ENCODE measurements at places on chromosomes 7 and 10.

DNA sequence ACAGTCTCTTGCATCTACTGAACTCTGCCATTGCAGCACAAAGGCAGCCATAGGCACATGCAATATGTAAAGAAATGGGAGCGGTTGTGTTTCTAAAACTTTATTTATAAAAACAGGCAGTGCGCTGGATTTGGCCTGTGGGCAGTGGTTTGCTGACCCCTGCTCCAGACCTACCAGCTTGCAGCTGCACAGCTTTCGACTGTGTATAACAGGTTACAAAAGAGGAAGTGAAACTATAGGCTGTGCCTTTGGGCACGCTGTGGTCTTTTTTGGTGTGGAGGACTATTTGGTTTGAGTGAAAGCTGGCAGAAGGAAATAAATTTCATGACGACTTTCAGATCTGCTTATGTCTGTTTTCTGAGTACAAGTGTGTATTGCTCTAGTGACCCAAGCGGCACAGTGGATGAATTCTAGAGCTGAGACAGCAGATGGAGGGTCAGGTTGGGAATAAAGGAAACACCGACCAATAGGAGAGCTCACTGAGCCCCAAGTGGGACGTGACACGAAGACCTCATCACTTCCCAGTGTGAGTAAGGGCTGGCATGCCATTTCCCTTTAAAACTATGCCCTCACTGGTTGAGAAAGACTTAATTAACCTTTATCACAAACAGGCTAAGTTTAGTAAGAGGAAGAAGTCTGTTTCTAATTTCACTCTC, 152.7 kb downstream of the ANK3 start:
- no peak for DNase-seq

GRCh38 chr7:65233409-65234034, 140.1 kb upstream of the ZNF92 start:
- no peak for DNase-seq

- DNase-seq, result no peak
Measured at GRCh38 chr10:121961456-121961855, 13.6 kb downstream of the NSMCE4A start.

DNA sequence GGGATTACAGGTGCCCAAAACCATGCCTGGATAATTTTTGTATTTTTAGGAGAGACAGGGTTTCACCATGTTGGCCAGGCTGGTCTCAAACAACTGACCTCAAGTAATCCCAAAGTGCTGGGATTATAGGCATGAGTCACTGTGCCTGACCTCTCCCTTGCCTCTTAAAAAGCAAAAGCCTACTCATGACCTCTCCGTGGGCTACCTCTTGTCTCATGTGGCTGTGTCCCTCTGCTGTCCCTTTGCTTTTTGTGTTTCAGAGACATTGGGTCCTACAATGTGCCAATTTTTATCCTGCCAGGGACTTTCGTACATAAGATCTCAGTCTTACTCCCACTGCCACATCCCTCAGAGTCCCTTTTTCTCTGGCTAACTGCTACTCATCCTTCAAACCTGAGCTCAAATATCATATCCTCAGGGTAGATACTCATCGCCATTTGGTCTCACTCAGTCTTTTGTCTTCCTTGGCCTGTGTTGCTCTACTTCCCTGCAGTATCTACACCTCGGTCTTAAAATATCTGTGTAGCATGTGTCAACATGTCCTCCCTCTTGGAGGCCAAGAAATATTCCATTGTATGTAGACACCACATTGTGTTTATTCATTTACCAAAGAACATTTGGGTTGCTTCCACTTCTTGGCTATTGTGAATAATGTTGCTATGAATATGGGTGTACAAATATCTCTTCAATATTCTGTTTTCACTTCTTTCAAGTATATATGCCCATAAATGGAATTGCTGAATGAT, 465.0 kb upstream of the KLF6 start:
- no peak for DNase-seq

- no peak for DNase-seq
Measured at GRCh38 chr7:124324262-124324661, 291.4 kb upstream of the TMEM229A start.

DNA sequence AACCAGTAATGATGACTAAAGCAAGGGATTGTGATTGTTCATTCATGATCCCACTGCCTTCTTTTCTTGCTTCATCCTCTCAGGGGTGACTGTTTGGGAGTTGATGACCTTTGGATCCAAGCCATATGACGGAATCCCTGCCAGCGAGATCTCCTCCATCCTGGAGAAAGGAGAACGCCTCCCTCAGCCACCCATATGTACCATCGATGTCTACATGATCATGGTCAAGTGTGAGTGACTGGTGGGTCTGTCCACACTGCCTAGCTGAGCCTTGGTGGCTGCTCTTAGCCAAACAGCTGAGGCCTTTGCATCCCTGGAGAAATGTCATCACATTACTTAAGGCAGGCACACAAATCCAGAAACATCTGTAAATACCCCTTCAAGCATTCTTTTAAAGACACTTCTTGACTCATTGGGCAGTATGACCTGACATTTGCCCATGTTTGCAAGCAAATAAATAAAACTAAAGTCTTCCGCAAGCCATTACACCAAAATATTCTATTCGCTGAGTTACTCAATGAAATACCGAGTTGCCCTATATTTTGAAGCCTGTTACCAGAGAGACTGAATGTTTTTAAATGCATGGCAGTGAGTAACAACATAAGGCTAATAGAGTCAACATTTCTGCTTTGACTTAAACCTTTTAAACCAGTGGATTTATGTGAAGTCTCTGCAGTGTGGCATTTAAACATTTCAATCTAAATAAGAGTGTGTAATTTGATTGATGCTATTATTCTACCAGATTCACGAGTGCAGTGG, 166.3 kb upstream of the LANCL2 start:
- no peak for DNase-seq

- no peak for DNase-seq
Measured at GRCh38 chr10:104581884-104582601, 59.0 kb upstream of the SORCS3 start.

- no peak for DNase-seq
Measured at GRCh38 chr7:15709978-15710377, 23.5 kb upstream of the MEOX2 start.

GRCh38 chr10:89563861-89564478, 28.6 kb upstream of the SLC16A12 start:
- no peak for DNase-seq

DNA sequence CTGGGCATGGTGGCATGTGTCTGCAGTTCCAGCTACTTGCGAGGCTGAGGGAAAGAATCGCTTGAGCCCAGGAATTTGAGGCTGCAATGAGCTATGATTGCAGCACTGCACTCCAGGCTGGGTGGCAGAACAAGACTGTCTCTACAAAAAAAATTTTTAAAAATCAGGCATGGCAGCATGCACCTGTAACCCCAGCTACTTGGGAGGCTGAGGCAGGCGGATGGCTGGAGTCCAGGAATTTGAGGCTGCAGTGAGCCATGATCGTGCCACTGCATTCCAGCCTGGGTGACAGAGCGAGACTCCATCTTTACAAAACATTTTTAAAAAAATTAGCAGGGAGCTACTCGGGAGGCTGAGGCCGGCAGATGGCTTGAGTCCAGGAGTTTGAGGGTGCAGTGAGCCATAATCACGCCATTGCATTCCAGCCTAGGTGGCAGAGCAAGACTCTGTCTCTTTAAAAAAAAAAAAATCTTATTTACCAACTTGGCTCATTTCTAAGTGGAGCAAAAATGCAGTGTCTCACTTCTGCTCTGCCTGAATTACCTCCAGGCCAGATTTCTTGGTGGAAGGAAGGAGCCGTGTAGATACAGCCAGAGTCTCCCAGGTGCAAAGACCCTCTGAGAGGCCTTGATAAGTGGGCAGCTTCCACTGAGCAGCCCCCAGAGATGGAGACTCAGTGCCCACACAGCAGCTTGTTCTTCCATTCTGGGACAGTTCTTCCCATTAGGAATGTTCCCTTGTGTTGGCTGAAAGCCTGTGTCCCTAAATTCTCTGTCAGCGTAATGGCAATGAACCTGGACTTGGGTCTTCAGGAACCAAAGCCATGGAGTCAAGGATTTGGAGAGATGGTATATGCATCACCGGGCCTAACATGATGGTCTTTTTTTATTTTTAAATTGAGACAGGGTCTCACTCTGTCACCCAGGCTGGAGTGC, 30.0 kb downstream of the GTF2IRD1 start:
- no peak for DNase-seq

DNA sequence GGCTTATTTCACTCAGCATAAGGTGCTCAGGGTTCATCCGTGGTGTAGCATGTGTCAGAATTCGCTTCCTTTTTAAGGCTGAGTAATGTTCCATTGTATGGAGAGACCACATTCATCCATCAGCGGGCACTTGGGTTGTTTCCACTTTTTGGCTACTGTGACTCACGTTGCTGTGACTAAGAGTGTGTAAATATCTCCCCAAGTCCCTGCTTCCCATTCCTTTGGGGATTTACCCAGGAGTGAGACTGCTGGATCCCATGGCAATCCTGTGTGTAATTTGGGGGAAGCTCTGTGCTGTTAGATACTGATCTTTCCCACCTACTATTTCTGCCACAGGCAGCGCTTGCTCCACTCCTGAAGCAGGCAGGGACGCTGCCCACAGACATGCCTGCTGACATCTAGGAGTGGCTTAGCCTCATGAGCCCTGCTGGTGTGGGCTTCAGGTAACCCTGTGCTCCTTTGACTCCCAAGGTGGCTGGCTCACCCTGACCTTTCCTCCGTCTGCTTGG, 346.0 kb downstream of the FRMD4A start:
- DNase-seq, result no peak

DNA sequence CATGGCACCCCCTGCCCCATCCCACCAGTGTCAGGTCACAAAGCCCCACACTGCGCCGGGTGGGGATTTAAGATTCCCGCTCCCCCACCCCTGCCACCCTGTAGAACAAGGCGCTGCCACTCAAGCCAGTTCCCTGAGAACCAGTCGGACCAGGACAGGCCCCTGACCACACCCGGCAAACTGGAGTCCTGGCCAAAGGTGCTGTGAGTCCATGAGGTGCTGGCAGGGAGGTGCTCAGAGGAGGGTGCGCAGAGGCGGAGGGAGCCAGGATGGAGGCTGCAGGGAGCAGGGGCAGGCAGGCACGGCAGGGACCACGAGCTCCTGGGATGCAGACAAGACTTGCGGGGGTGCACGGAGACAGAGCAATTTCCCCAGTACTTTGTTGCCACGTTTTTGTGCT, 19.7 kb upstream of the GDI2 start:
- no peak for DNase-seq

DNA sequence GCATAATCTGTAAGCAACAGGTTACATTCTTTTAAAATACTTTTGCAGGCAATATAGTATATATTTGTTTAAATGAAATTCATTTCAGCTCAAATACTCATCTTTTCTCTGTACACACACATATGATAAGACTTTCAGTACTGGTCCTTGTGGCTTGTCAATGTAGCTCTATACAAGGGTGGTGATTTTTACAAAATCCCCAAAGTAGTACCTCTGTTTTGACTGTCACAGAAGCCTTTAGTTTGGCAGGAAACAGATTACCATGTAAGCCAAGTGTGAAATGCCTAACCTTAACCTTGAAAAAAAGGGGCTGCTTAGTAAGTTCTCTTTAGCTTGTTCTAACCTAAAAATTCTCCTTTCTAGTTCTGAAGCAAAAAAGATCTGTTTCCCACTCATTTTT, 87.9 kb downstream of the KCND2 start:
- DNase-seq, result no peak
